ENCODE measurements at places on chromosomes 3 and 15.

GRCh38 chr15:77836121-77836692, 203.5 kb upstream of the LINGO1 start:
- no peak for DNase-seq

- no peak for DNase-seq
These were observed 6.1 kb downstream of the OSBPL10 start for GRCh38 chr3:31974964-31975363.

GRCh38 chr3:171446801-171447578, 13.2 kb downstream of the TNIK start:
- no peak for DNase-seq

DNA sequence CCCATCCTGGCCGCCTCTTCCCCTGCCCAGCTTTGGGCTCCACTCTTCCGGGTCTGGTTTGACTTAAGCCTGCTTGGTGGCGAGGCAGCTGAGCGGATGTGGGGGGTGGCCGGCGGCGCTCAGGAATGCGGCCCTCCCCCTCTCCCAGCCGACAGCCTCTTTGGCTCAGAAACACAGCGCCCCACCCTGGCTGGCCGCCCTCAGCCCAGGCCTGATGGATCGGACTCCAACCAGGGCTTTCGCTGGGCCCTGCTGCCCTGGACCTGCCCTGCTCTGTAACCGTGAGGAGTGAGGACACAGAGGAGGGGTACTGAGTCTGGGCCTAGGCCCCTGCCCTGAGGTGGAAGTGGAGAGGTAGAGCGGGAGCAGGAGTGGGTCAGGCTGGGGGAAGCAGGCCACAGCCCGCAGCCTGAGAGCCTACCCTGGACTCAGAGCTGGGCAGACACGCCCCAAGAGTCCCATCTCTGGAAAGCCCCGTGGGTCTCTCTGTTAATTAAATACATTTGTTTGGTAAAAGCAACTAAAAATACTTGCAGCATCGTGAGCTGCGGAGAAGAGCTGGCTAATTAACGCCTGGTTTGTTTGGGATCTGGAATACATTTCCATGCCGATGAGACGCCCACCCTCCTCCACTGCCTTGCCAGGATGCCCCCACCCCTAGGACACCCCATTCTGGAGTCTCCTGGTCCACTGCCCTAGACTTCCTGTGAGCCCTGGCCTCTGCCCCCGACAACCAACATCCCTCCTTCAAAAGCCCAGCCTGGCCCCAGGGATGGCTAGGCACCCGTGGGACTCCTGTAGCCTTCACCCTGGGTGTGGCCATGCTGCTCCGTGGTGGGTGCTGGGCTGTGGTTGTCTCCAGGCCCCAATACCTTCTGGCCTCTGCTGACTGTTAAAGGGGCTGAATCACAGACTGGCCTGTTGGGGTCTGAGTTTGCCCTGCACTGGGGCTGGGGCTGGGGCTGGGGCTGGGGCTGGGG, 19.6 kb downstream of the PLXNA1 start:
- DNase-seq = no peak

All from DMS153 (cell line).